ENCODE measurements at places on chromosomes 16 and 17. TPM values are rescaled to one million over a fixed set of nuclear protein-coding genes. Genes with fewer than 3 reads are reported as not detected.

RHBDF1 gene
- total RNA-seq: 52.4 TPM

- no peak overlapping the region for H3K4me3 ChIP-seq
- no peaks in the 10 kb centered on the region for H3K27me3 ChIP-seq
- H3K27ac ChIP-seq: no peak overlapping the region
- peaks cover 51% of the 10 kb centered on the region for H3K4me1 ChIP-seq
- DNase-seq: no peak
Observed at GRCh38 chr17:2955931-2956582, 107.3 kb downstream of the OR1D5 start.

ACSM3 gene
- 1.9 TPM for total RNA-seq

- H3K36me3 ChIP-seq: no peaks in the 10 kb centered on the region
- H3K27ac ChIP-seq: no peak overlapping the region
- H3K4me3 ChIP-seq: no peak overlapping the region
- no peak for DNase-seq
Observed at GRCh38 chr17:52660692-52661091, 502.2 kb upstream of the CA10 start.

TBC1D10B gene
- 44.2 TPM for total RNA-seq

- peaks cover 1% of the 10 kb centered on the region for H3K4me1 ChIP-seq
- peaks cover 16% of the 10 kb centered on the region for H3K36me3 ChIP-seq
- no peaks in the 10 kb centered on the region for H3K27me3 ChIP-seq
Observed at GRCh38 chr17:17134051-17134956, 71.8 kb downstream of the PLD6 start.

DNA sequence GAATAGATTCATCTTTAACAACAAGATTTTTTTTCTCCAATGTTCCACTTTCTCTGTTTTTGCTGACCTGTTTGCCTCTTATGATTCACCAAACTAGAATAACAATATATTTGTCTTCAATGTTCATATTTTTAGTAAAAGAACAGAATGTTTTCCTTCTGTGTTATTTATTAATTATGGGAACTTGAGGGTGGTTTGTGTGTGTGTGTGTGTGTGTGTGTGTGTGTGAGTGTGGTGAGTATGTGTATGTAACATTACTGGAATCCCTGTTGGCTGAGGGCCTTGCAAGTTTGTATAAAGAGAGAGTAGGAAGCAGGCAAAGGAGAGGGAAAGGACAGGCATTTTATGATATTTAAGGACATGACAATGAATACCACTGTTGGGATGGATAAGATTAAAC, 13.8 kb downstream of the STXBP4 start:
- no peak overlapping the region for H3K4me3 ChIP-seq
- peaks cover 32% of the 10 kb centered on the region for H3K4me1 ChIP-seq
- DNase-seq: no peak
- H3K27me3 ChIP-seq: no peaks in the 10 kb centered on the region

CCL16 gene
- not detected for total RNA-seq

DNA sequence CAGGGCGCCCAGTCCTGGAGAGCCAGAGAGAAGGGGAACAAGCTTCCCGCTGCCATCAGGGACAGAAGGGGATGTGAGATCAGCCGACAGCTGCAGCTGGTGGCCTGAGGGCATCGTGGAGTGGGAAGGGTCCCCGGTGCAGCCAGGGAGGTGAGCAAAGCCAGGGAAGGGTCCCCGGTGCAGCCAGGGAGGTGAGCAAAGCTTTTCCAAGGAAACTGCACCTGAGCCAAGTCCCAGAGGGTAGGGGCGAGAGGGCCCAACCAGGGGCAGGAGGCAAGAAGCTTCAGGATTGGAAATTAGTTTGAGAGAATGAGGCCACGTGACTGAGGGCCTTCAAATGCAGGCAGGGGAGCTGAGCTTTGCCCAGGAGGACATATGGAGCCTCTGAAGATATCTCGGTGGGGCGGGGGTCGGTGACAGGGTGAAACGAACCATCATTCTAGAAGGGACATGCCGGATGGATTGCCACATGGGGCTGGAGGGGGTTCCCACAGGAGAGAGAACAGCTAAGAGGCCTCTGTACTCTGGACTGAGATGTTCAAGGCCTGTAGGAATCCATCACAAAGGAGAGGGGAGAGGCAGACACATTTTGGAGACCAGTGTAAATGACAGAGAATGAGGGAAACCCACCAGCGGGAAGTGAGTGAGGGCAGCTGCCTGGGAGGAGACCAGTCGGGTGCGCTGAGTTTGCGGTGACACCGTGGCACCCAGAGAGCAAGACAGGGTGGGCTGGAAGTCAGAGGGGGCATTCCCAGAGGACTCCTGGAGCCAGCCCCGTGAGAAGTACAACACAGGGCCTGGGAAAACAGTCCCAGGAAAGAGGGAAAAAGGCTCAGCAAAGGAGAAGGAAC, 31.4 kb upstream of the RPH3AL start:
- H3K4me3 ChIP-seq: peak overlapping the region; percentile 60
- H3K27ac ChIP-seq: no peak overlapping the region
- no peak for DNase-seq
- peaks cover 15% of the 10 kb centered on the region for H3K27me3 ChIP-seq
- peaks cover 31% of the 10 kb centered on the region for H3K4me1 ChIP-seq

DNA sequence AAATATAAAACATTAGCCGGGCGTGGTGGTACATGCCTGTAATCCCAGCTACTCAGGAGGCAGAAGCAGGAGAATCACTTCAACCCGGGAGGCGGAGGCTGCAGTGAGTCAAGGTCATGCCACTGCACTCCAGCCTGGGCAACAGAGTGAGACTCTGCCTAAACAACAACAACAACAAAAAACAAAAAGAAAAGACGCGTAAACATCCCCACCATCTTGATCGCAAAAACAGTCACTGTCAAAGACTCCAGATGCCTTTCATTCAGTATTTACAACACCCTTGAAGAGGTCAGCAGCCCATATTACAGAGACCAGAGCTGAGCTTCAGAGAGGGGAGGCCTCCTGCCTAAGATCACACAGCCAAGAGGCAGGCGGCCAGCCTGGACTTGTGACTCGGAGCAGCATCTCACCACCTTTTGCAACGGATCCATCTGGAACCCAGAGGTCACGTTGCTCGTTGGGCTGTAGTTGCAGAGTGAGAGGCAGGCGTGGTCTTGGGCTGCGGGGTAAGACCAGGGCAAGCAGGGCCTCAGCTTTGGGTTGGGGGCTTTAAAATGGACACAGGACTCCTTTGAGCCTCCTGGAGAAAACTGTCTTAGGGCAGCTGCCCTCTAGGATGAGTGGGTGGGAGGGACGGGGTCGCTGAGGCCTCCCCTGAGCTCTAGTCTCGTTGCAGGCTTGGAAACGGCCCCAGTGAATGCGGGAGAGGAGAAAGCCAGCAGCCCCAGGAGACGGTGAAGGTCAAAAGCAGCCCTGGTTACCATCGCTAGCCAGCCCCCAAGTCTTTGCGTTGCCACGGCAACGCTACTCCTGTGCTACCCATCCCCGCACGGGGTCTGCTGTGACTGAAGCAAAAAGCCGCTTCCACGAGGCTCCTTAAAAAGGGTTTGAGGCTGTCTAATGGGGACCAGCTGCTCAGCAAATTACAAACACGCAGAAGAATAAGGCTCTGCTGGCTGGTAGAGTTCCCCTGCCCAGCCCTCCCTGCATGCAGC, 26.1 kb downstream of the LGALS3BP start:
- peaks cover 3% of the 10 kb centered on the region for H3K36me3 ChIP-seq
- peaks cover 18% of the 10 kb centered on the region for H3K4me1 ChIP-seq
- H3K27ac ChIP-seq: no peak overlapping the region
- H3K4me3 ChIP-seq: no peak overlapping the region
- H3K27me3 ChIP-seq: no peaks in the 10 kb centered on the region

PHF23 gene
- total RNA-seq: 57.8 TPM

Measured in chondrocyte (in vitro differentiated cells).